ENCODE measurements at places on chromosomes 3 and 15.

- DNase-seq: no peak
Observed at GRCh38 chr3:98564282-98565005, 29.0 kb downstream of the CPOX start.

DNA sequence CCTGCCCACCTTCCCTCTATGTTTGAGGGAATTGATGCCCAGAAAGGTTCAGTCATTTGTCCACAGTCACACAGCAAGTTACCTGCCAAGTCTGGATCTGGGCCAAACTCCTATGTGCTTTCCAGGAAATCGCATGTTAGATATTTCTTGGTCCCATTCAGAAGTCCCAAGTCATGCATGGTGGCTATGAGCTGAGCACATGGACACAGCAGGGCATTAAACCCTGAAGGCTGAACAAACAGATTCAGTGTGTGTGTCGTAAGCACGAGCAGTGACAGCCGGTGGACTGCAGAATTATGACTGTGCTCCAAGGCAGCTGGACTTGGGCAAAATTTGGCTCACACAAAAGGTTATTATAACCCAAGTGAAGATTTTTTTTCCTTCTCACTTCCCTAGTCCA is 11.4 kb upstream of the SLC6A6 start:
- DNase-seq: no peak

DNA sequence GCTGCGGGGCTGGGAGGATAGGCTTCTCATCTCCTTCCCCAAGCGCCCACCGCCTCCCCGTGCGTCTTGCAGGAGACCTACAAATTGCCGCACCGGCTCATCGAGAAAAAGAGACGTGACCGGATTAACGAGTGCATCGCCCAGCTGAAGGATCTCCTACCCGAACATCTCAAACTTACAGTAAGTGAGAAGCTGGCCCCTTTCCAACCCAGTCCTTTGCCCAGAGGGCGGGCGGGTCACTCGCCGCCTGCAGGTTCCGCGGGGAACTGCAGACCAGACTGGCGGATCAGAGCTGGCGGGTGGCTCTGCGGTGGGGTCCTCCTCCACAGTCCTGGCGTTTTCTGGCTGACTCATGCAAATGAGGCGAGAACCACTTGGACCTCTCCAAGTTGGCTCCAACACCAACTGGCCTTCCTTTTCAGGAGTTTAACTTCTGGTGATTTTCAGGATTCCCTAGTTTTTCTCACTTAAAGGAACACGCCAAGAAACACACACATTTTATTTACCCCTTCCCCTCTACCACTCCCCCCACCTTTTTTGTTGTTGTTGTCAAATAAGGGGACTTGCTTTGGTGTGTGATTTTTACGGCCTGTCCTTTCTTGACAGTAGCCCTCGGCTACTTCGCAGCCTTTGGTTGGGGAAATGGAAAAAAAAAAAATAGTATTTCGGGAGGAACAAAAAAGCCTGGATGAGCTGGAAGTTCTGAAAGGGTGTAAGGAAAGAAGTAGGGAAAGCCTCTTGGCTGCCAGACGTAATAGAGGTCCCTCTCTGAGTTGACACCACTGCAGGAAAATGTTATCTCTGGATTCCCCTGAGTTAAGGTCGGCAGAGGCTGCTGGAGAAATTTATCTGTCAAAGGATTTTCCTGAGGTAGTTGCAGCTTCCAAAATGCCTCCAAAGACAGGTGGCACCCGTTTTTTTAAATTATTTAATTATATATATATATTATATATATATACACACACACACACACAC is 1.3 kb downstream of the BHLHE40 start:
- DNase-seq: peak; percentile 84

- DNase-seq: no peak
Observed at GRCh38 chr3:148464246-148464645, 233.5 kb upstream of the AGTR1 start.

- no peak for DNase-seq
Observed at GRCh38 chr15:60508442-60508841, 29.5 kb upstream of the ICE2 start.

- DNase-seq: no peak
Observed at GRCh38 chr3:59872128-59872527, 822.3 kb upstream of the CFAP20DC start.

- DNase-seq: no peak
Observed at GRCh38 chr3:126063358-126063965, 20.5 kb downstream of the SLC41A3 start.

DNA sequence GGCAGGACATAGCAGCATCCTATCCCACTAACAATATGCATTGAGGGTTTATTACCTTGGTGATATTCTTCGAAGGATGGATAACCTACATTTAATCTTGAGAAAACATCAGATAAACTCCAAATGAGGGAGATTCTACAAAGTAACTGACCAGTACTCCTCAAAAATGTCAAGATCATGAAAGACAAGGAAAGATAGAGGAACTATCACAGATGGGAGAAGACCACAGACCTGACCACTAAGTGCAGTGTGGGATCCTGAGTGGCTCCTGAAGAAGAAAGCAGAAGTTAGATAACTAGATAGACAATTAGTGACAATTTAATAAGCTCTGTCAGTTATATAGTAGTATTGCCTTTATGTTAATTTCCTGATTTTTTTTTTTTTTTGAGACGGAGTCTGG is 17.7 kb upstream of the CGNL1 start:
- DNase-seq: no peak
